Stimulated activated CD8-positive, alpha-beta memory T cell treated with anti-CD3 and anti-CD28 coated beads, Interleukin-7, amount 100 ng/mL, for 1 hour (primary cell): ENCODE measurements at places on chromosomes 4 and X.

- DNase-seq, result no peak
These were observed 5.8 kb downstream of the FAM114A1 start for GRCh38 chr4:38873290-38873944.

- no peak for DNase-seq
These were observed 168.7 kb downstream of the NR3C2 start for GRCh38 chr4:148273501-148273986.

DNA sequence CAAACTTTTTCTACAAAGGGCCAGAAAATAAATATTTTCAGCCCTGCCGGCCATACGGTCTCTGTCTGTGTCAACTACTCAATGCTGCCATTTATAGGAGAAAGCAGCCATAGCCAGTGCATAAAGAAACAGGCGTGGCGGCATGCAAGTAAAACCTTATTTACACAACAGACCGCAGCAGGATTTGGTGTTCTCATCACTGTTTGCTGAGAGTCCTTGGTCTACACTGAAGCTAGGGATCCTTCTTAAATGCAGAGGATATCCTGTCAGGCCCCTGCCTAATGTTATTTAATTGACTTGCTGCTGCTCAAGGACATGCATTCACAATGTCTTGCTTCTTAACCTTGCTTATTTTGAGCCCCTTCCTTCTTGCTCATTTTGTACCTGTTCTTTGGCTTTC, 54.7 kb downstream of the CPE start:
- no peak for DNase-seq

GRCh38 chrX:63747331-63747730, 37.7 kb downstream of the ARHGEF9 start:
- DNase-seq, result no peak

DNA sequence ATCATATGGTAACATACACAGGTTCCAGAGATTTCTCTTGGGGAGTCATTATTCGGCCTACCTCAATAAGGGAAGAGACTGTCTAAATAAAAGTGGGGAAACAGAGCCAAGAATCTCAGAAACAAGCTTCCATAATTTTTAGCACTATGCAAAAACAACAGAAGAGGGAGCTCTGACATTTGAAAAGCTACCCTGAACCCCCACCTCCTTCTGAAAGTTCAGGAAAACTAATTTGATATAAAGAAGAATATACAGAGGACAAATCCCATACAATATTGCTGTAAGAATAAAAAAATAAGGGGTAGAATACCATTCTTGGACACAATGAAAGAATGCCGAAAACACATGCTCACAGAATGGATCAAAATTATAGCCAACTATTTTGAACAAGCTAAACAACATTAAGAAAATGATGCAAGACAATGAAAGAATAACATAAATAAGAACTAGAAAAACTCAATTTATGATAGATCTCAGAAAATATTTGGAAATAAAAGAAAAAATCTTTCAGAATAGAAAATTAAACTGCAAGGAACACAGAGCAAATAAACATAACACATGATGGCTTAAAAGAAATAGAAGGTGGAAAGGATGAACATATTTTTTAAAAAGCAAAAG, 14.4 kb upstream of the ZNF41 start:
- no peak for DNase-seq

DNA sequence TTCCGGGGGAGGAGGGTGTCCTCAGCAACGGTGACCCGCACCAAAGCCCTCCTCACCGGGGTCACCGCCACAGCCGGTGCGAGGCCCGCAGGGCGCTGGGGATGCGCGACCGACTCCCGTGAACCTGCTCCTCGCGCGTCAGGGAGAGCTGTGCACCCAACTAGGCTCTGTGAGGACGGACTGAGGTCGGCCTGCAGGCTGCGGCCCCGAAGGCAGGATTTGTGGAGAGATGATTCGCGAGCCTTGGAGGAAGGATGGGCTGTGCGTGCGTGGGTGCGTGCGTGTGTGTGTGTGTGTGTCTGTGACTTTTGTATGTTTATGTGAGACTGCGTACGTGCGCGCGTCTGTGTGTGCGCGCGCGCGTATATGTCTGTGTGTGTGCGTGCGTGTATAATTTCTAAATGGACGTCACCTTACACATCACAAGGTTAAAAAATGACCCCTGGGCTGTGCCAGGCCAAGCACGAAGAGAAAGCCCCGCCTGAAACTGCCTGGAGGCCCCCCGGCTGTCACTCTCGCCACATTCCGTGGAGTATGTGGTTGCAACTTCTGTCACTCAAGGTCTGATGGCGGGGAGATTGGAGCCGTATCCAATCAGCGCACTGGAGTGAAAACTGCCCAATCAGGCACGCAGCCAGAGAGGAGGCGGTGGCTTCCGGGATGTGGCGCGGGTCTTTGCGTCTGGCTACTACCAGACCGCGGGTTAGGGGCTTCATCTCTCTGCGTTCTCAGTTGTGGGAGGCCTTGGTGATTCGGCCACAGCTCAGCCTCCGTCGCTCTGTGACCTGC, at the start of gene ZNF141:
Gene ZNF141 (plus strand): TSS at position 672 of the 789 bp plus-strand sequence. CDS start 170 bp downstream, outside the sequence.
- DNase-seq, result peak; percentile 77

GRCh38 chrX:11757719-11758399, at the start of gene MSL3:
Gene MSL3 (plus strand): TSS chrX:11758237. CDS start chrX:11758264, 27 bp downstream.
- DNase-seq, result peak; percentile 26

DNA sequence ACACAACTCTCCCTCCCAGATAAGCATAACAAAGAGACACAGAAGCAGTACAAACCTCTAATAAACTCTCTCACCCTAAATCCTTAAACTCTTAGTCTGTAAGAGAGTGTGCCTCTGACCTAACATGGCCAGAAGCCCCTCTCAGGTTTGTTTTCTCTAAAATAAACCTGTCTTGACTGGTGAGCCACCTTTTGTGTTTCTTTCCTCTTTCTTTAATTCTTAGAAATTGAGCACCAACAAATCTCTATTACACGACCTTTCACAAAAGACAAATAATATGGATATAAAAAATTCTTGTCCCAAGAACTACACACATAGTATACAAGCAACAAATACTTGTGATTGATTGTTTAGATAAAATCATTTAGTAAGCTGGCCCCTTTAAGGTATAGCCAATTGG, 573.7 kb downstream of the EPHA5 start:
- DNase-seq, result no peak

DNA sequence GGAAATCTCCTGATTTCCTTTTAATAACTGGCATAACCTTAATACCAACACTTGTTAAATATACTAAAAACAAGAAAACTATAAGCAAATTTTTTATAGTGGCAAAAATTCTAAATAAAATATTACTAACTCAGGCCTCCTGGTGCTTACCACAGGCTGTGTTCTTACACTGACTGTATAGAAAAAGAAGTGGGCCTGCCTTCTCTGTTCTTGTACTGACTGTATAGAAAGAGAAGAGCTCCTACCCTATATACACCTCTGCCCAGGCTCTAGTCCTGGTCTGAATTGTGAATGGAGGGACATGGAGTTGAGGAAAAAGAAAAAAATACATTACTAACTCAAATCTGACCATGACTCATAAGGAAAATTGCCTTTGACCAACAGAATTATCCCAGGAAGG, 7.5 kb downstream of the ZNF41 start:
- DNase-seq, result no peak
